ENCODE measurements at places on chromosomes 7 and 10.

GRCh38 chr7:64651203-64651602 is 14.7 kb upstream of the ZNF107 start:
- no peak for DNase-seq

DNA sequence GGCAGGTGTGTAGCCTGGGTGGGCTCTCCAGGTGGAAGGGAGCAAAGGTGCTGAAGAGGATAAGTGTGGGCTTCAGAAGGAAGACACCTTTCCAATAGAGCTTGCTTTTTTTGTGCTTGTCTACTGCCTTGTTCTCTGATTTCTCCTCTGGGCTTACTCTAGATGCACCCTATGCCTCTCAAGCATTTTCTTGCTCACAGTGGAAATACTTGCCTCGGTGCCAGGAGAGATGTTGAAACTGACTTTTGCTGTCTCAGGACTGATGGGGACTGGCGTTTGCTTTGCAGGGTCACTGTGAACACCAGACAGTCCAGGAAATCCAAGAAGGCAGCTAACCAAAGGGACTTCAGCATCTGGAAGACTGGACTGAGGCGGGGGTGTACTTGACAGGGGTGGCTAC is 187.9 kb downstream of the SNX10 start:
- no peak for DNase-seq

DNA sequence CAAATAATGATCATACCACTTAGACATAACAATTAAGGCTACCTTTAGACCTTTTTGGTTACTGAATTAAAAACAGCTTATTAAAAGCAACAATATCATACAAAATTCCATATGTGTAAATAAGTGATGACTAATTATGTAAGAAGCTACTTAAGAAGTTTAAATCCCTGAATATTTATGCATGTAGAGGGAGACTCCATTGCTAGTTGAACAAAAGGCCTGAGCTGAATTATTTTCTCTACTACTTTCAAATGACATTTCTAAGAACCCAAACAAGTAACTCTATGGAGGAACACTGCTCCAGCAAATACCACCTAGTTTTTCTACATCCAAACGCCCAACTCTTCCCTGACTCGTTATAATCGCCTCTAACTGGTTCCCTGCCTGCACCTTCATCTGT is 31.5 kb downstream of the EPC1 start:
- DNase-seq: no peak

- DNase-seq: no peak
Observed at GRCh38 chr7:152894295-152895170, 135.0 kb downstream of the ACTR3B start.

GRCh38 chr7:2709553-2710285 is 21.7 kb downstream of the AMZ1 start:
- DNase-seq: peak; percentile 77

DNA sequence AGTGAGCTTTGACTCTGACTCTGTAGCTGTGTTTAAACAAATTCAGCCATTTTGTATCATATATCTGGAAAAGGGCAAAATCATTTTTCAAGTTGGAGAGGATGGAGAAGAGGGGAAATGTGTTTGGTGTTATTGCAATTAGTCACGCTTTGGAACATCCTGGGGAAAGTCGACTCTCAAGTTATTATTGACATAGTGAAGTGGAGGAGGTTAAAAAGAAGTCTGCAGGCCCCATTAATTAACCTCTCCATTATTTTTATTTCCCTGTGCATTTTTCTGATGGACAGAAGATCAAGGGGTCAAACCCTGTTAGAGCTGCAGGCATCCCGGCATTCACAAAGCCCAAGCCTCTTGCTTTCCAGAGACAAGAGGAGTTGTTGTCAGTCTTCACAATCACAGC is 132.6 kb downstream of the TEX36 start:
- DNase-seq: no peak
